ENCODE measurements at places on chromosomes 4 and X.

GRCh38 chr4:26181616-26182015 is 139.2 kb upstream of the RBPJ start:
- no peak for DNase-seq

GRCh38 chr4:169383724-169384123 is 113.0 kb upstream of the SH3RF1 start:
- DNase-seq: no peak

DNA sequence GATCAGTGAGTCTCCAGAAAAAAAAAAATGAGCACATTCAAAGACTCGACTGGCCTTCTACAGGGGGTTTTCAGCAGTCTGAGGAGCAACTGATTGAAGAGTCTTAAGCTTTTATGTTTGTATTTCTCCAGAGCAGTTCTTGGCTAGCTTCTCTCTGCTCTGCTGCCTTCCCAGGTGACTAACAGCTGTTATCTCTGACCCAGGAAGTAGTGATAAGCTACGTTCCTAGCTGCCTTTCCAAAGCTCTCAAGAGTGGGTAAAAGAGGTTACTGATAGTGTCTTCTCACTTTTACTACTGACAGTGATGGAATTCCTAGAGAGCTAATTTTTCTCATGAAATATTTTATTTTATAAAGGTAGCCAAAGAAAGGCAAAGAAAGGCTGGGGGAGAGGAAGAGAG is 66.6 kb downstream of the ENOX2 start:
- no peak for DNase-seq

DNA sequence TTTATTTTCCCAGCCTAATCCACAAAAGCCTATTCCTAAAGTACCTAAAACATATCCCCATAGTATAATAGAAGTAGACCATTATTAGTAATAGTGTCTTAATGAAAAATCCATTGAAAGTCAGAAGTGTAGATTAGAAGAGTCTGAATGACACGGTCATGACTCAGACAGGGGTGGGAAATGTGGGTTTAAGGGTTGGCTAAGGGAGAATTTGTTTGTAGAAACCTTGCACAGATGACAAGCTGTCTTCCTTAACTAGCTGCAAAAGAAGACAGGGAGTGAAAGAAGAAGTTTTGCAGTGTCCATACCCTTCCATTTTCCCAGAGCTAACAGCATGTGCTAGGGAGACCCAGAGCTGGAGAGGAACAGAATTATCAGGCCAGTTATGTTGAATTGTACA is 242.7 kb upstream of the ETNPPL start:
- no peak for DNase-seq

GRCh38 chr4:53800741-53801140 is 209.5 kb upstream of the LNX1 start:
- no peak for DNase-seq

- DNase-seq: no peak
Measured at GRCh38 chr4:145716661-145717200, 36.8 kb downstream of the C4orf51 start.

DNA sequence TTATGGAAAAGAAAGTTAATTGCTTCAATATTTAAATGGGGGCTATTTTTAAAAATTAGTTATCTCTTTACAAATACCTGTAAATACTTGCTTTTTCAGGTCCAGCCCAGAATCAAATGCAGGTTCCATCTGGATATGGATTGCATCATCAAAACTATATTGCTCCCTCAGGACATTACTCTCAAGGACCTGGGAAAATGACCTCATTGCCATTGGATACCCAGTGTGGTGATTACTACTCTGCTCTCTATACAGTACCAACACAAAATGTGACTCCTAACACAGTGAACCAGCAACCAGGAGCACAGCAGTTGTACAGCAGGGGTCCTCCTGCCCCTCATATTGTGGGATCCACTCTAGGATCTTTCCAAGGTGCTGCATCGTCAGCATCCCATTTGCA is 29.2 kb downstream of the SEC24B start:
- no peak for DNase-seq

GRCh38 chr4:53120778-53121177 is 245.1 kb downstream of the SCFD2 start:
- DNase-seq: no peak

DNA sequence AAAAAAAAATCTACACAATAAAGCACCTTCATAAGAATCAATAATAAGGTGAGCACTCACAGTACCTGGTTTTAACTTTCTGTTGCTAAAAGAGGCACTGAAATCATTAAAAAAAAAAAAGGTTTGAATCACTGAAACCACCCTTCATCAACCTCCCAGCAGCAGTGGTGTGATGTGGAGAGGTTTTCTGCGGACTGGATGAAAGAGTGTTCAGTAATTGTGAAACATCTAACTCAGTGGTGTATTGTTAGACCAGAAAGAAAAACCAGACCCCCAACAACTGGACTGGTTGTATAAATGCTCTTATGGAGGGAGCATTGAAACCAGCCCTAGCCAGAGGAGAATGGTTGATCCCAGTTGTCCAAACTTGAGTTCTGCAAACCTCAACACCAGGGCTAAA is 63.2 kb downstream of the SPIN3 start:
- no peak for DNase-seq

DNA sequence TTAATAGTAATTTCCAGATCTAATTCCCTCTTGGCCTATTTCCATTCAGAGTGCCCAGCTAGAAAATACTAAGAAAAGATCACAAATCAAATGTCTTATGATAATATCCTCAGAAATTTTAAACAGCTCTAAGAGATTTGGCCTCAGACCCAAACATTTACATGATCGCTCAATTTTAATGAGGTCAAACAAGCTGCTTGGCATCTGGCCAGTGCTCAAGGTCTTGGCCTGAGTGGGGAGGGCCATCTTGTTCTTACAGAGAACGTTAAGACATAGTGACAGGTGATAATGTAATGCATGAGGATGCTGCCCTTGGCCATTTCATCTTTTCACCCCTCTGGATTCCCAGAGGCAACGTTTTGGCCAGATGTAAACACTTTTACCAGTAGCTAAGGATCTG is 159.2 kb upstream of the SLC7A11 start:
- no peak for DNase-seq

GRCh38 chr4:84063619-84064018 is 435.5 kb downstream of the NKX6-1 start:
- DNase-seq: no peak

All from pulmonary artery endothelial cell (primary cell).